ENCODE measurements at places on chromosomes 16 and 17. TPM values are rescaled to one million over a fixed set of nuclear protein-coding genes. Genes with fewer than 3 reads are reported as not detected.

GRCh38 chr17:4987767-4988567 lies 492 bp upstream of the CAMTA2 start:
- DNase-seq: no peak

GRCh38 chr16:74480150-74481029 lies 59.1 kb upstream of the CLEC18B start:
- no peak for DNase-seq

GRCh38 chr17:9272501-9273200 lies 251.3 kb downstream of the NTN1 start:
- no peak for DNase-seq

GRCh38 chr17:79852748-79853147 lies 13.5 kb upstream of the CBX4 start:
- no peak for DNase-seq

FSCN2 gene
- 4.9 TPM for total RNA-seq

BAHCC1 gene
- 5.7 TPM for total RNA-seq

TEX14 gene
- under 0.01 TPM for total RNA-seq

RILP gene
- 2.9 TPM for total RNA-seq

Data from frontal cortex (tissue), 4 donors.